ENCODE measurements at places on chromosomes 4 and X. TPM values are rescaled to one million over a fixed set of nuclear protein-coding genes. Genes with fewer than 3 reads are reported as not detected.

DNA sequence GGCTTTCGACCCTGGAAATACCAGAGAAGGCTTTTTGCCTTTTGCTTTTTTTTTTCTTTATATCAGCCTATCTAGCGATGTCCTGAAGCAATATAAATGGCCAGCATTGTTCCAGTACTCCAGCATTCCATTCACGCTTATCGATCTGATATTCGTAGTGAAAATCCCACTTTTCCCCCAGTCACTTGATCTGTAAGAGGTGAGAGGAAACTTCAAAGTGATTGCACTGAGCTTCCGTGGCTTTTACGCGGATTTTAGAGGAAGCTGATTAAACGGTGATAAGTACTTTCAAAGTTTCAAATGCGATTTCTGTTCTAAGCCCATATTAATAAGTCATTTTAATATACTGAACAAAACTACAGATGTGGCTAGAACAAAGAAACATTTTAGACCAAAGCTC is 725.5 kb downstream of the TRIML1 start:
- no peak for DNase-seq

GRCh38 chrX:4762196-4762595 is 1048.7 kb upstream of the PRKX start:
- DNase-seq = no peak

- DNase-seq = no peak
Measured at GRCh38 chr4:145827885-145828284, 110.7 kb downstream of the ZNF827 start.

- DNase-seq = no peak
Measured at GRCh38 chr4:124177647-124178425, 534.7 kb downstream of the ANKRD50 start.

Gene CC2D2A
- 63.7 TPM for total RNA-seq

Gene OR13H1
- total RNA-seq = not detected
